ENCODE measurements at places on chromosomes 4 and X.

GRCh38 chr4:156963419-156963818, 8.2 kb downstream of the PDGFC start:
- no peak for DNase-seq

DNA sequence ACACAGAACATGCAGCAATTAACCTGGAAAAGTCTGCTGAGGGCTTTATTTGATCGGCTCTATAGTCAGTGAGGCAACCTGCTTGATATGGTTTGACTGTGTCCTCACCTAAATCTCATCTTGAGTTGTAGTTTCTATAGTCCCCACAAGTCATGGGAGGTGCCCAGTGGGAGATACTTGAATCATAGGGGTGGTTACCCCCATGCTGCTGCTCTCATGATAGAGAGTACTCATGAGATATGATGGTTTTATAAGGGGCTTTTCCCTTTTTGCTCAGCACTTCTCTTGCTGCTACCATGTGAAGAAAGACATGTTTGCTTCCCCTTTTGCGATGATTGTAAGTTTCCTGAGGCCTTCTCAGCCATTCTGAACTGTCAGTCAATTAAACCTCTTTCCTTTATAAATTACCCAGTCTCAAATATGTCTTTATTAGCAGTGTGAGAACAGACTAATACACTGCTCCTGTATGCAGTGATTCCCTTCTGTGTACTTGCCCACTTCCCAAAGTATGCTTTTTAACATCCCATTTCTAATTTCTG, 78.2 kb downstream of the NPFFR2 start:
- no peak for DNase-seq

GRCh38 chr4:15809058-15809457, 30.9 kb downstream of the CD38 start:
- no peak for DNase-seq

GRCh38 chrX:50704360-50704759, 109.6 kb downstream of the SHROOM4 start:
- no peak for DNase-seq

DNA sequence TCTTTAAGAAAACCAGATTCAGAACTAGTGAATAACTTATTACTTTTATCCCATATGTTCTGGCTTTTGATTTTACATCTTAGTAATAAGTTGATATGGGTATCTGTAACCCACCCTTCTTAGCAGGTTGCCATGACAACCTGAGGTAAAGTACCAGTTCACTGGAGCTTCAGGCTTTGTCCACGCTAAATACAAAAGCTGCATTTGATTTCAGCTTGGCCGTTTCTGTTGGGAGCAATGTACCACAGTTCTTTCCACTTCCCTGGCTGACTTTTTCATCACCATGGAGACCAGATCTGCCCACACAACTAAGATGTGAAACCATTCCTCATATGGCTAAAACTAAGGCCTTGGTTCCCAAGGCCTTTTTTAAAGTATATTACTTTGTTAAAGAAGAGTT, 26.1 kb downstream of the KLHL34 start:
- DNase-seq: no peak

DNA sequence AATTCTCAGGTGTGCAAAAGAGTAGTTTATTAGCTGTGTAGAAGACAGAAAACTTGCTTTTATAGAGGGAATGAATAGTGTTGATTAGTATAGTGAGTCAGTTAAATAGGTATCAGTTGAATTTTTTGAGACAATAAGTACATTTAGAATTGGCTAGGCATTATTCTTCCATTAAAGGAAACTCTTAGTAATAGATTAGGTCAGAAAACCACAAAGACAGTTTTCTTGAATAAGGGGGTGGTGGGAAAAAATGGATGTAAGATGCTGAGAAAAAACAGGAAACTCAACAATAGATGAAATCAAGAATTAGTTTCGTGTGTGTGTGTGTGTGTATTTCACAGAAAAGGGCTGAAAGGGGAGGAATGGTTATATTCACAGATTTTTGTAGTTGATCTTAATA, 16.8 kb downstream of the CD38 start:
- no peak for DNase-seq

DNA sequence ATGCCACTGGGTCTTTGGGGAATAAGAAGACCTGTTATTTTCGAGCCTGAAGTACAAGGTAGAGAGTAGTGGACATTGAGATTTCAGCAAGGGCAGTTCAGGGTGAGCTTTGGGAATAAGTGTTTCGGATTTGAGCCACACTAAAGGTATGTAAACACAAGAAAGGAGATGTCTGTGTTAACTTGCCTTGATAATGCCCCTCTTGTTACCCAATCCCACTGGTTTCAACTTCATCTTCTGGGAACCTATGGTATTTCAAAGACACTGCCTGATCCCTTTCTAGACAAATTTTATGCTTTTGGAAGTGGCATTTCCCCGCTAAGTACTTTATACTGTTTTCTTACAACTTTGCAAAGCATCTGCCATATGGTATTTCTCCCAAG, 79.4 kb downstream of the SLC9A6 start:
- no peak for DNase-seq

DNA sequence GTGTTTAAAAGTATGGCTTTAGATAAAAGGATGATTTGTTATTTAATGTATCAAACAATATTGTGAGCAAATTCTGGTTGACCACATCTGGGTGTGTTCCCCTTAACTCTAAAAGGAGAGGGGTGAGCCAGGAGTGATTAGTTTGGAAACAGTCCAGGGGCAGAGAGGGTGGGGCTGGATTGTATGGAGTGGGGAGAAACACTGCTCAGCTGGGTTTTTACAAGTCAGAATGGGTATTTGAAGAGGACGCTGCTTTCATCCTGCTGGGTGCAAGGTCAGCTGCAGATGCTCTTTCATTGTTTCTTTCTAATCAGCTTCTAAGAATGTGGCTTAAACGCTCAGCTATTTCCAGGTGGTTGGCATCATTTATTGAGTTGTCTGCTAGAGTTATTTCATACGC, 82.8 kb upstream of the LIMCH1 start:
- DNase-seq: no peak

GRCh38 chr4:38189445-38189844, 229.2 kb downstream of the PTTG2 start:
- peak; percentile 77 for DNase-seq

- no peak for DNase-seq
Observed at GRCh38 chr4:76733068-76733771, 164.7 kb downstream of the SOWAHB start.

DNA sequence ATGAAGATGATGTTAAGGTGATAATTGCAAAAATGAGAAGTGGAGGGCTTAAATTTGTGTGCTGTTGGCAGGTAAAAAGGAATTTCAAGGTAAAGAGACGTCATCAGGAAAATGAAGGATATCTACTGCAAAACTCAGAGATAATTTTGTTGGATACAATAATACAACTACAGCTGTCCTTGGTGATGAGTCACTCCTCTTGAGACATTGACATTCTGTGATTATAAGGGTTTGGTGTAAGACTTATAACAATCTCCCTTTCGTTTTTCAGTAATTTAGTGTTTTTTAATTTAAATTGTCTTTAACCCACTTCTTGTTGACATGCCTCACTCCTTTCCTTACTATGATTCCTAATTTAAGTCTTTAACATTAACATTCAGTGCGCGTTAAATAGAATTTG, 1074.1 kb upstream of the SLIT2 start:
- no peak for DNase-seq

DNA sequence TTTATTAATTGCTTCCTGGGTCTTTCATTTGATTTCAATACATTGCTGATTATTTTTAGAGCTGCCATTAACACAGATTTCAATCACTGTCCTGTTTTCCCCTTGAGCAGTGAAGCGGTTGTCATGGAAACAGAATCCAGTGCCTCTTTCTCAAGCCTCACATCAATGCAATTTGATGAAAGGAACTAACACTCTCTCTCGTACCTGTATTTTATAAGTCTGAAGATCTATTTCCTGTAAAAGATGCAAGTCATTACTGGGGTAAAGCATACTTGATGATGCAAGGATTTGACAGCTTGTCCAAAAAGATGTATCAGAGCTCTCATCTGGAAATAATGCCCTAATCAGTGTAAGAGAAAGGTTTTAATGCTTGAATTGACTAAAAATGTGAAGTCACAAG, 17.9 kb upstream of the GASK1B start:
- no peak for DNase-seq

GRCh38 chr4:138522366-138522765, 280.2 kb upstream of the SLC7A11 start:
- DNase-seq: no peak

Data from T1000 (cell line).